Stimulated activated CD8-positive, alpha-beta memory T cell treated with anti-CD3 and anti-CD28 coated beads, Interleukin-15, amount 100 ng/mL, for 24 hours (primary cell): ENCODE measurements at places on chromosomes 2 and 18.
A peak's percentile ranks its signal among the peaks of the same experiment; 100 is the strongest.

DNA sequence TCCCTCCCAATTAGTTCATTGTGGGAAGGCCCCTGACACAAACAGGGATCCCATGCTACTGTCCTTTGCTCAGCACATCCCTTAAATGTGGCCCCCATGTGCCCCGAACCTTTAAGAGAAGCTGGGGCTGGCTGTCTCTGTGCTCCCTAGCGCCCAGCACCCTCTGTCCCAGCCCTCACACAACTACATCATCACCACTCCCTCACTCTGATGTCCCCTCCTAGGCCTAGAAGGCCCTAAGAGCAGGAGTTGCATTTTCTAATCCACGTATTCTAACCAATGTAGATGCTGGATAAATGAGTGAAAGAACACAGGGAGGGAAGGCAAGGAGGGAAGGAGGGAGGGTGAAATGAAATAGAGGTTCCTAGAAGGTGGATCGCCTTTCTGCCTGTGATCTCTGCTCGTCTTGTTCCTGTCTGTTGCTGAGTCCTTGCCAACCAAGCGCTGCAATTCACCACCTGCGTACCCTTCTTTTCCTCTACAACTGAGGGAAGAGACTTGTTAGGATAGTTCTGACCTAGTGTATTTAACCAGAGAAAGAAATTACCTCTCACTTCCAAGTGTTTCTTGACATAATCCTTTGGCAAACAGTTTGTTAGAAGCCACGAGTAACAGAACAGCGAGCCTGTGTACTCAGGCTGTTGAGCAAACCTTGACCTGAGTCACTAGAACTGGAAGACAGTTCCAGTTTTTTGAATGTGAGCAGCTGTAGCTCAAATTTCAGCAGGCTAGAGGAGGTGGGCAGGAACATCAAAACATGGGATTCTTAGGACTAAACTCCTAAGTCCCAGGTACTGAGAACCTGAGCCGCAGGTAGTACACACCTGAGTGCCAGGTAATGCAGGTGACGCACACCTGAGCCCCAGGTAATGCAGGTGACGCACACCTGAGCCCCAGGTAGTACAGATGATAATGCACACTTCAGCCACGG, 181.5 kb upstream of the ID2 start:
- no peak for DNase-seq

DNA sequence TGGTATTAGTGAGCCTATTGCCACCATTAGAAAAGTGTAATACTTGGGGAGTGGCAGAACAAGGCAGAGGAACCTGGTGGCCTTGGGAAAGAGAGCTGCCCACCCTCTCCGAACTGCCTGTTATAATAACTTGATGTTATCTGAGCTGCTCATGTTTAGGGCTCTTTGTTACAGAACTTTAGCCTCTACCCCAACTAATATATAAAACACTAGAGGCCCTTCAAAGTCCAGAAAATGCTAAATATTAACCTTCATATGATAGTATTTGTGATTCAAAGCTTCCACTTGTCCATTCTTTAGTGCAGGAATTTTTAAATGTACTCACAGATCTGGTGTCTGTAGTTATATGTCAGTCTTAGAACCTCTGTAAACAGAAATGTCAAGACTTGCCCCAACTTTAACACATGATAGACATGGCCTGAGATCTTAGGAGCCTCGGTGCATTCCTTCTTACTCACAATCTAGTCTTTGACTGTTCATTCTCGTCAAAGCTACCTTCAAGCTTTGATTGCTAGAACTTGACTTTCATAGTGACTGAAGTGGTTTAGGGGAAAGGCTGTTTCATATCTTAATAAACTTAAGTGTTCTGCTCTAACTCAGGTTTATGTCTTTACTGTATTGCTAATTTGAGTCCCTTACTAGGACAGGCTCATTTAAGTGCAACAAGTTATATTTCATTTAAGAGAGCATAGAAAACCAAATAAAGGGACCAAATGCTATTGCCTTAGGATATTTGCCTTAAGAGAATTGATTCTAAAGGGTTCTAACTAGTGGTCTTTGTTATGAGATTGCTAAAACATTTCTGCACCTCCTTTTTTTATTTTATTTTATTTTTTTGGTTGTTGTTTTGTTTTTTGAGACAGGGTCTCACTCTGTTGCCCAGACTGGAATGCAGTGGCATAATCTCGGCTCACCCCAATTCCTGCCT, 41.6 kb downstream of the DDX1 start:
- no peak for DNase-seq

- no peak for DNase-seq
Measured at GRCh38 chr18:7626175-7626921, 59.2 kb downstream of the PTPRM start.

DNA sequence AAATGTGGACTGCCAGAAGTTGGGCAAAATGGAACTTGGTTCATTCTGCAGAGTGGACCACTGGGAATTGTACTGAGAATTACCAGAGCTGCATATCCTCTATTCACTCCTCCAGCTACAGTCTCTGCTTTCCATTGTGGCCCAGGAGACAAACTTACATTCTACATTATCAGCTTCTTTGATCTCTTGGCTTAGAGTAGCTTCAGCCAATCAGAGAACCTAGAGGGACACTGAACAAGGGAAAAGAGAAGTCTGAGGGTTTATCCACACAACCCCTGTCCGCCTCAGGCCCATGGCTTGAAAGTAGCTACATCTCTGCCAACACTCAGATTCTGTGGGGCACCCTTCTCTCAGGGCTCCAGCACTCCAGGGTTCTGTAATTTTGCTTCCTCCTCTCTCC, 251.1 kb downstream of the TRIB2 start:
- DNase-seq, result no peak

DNA sequence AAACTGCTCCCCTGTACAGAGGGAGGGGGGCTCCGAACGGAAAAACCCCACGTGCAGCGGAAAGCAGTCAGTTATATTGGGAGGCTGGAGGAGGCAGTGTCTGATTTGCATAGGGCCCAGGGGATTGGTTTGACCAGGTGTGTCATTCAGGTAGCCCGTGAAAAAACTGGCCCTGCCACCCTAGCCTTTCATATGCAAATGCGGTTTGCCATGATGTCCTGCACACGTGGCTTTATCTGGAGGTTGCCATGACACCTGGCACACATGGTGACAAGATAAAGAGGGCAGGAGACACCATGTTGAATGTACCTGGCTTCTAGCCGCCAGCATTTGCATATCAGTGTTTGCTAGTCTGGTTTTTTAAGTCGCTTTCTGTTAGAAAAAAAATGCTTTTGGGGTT, 20.5 kb downstream of the SLC25A52 start:
- DNase-seq, result no peak

- DNase-seq, result no peak
Measured at GRCh38 chr2:111239107-111239506, 118.4 kb downstream of the BCL2L11 start.

- DNase-seq, result no peak
Measured at GRCh38 chr18:10378688-10379420, 75.6 kb upstream of the APCDD1 start.

GRCh38 chr2:161981679-161982250, 92.2 kb downstream of the DPP4 start:
- DNase-seq, result no peak

DNA sequence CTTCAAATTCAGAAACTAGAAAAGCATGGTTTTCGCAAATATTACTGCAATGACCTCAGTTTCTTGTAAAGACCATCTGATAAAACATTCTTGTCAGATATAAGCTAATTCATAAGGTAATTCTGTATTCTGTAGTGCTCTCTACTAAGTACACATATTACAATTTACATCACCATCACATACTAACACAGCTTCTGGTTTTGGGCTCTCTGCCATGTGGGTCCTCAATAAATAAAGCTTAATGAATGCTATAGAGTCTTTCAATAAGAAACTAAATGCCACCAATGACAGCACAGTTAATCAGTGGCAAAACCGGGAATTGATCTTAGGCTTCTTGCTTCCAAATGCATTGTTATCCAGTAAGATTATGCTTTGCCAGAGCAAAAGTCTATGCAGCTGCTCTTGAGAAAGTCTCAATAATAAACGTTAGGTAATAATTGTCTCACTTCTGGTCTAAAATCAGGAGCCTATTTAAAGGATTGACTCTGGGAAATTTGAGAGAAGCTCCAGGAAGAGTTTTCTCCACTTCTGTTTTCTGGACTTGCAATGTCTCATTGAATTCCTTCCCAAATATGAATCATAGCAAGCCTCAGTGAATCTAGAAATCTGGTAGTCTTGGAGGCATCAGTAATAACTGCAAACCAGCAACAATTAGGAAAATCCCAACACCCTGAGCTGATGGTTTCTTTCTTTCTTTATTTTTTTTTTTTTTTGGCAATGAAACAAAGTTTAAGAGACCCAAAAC, 67.9 kb upstream of the RAPGEF4 start:
- DNase-seq, result no peak

DNA sequence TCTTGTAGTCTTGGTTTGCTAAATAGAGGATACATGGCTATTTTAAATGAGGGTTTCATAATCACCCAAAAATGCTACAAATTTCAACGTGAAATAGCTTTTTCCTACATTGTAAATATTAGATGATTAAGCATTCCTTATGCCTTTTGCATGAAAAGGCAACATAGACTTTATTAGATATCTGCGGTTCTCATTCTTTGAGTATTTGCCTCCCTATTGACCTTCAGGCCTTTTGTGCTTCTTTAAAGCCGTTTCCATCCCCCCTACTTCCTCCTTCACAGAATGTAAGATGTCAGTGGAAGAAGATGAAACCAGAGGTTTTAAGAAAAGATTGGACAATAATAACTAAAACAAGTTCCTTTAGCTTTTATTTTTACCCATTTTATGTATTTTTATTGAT, 144.1 kb downstream of the UBE2E3 start:
- no peak for DNase-seq

GRCh38 chr2:165469417-165469816, at the start of gene CSRNP3:
CSRNP3 (plus strand) TSS chr2:165469698; CDS start chr2:165595066, 125,368 bp downstream.
- DNase-seq, result no peak

DNA sequence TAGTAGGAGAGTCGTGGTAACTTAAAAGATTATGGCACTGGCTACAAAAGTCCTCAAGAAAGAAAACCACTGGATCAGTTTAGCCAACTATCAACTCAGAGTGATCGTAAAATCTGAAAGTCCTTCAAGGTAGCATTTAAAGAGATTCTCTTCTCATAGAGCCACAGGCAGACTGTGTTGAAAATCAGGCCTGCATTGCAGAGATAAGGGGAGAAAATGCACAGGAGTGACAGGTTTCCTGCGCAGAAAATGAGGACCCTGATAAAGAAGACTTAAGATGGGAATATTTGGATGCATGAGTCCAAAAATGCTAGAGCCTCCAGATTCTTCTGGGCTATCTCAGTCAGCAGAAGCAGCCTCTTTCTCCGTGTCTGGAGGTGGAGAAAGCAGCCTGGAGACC, 360.9 kb downstream of the PLCL1 start:
- DNase-seq, result no peak

DNA sequence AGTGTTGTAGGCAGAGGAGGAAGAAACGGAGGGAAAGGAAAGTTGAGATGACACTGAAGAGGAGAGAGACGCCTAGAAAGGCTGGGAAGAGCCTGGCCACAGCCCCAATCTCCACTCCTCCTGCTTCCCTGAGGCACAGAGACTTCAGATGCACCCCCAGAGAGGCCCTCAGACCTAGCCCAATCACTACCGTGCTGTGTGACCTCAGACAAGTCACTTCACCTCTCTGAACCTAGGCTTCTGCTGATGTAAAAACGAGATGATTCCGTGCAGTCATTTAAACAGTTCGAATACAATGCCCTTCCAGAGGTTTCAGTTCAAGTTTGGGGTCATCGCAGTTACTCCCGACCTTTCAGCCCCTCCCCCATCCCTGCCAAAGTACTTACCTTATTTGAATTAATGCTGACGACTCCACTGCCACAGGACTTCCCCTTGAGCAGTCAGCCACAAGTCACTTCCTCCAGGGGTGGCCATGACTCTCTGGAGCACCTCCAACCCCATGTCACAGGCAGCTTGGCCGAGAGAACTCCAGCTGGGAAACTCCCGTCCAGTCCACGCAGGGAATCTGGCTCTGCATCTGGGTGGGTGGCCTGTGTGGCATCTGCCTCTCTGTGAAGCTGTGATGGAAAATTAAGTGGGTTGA, 105.2 kb upstream of the ID2 start:
- DNase-seq, result no peak

DNA sequence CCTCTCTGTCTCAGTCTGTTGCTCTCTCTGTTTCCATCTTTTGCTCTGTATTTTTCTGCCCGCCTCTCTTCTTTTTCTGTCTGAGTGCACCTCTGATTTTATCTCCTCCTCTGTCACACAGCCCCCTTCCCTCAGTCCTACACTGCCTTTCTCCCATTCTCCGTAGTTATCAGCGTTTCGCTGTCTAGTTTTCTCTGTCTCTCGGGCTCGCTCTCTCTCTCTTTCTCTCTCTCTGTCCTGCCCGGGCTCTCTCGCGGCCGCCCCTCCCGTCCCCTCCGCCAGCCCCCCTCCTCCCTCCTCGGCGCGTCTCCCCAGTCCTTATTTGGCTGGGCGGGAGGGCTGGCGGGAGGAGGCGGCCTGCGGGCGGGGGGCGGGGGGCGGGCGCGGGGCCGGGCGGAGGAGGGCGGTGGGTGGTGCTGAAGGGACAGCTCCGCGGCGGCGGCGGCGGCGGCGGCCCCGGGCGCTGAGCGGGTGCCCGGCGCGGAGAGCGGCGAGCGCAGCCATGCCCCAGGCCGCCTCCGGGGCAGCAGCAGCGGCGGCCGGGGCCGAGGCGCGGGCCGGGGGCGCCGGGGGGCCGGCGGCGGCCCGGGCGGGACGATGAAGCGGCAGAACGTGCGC, at the start of gene KCNK3:
KCNK3 (plus strand) TSS at position 444 of the 618 bp plus-strand sequence; CDS start at position 598, 154 bp downstream.
- DNase-seq, result peak; percentile 11
